Activated CD4-positive, alpha-beta T cell treated with anti-CD3 and anti-CD28 coated beads, Interleukin-2, amount 50 U/mL, for 16 hours (primary cell): ENCODE measurements at places on chromosomes 13 and 19.
A peak's percentile ranks its signal among the peaks of the same experiment; 100 is the strongest.

DNA sequence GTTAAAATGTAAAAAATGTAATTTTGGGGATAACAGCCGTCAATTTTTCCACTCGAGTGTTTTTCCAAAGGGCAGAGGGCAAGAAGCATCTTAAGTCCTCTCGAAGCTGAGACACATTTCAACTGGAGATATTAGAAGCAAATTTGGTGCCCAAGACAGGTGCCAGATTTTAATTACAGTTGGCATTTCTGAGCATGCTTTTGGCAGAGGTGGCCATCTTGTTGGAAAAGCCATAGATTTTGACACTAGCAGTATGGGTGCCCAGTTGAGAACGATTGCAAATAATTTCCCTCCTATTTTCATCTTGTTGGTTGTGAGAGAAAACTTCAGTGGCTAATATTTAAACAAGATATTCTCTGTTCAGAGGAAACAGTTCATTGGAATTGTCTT lies 146.3 kb downstream of the TM9SF2 start:
- DNase-seq = no peak

- no peak for DNase-seq
Observed at GRCh38 chr13:32549788-32550187, 11.2 kb upstream of the N4BP2L2 start.

DNA sequence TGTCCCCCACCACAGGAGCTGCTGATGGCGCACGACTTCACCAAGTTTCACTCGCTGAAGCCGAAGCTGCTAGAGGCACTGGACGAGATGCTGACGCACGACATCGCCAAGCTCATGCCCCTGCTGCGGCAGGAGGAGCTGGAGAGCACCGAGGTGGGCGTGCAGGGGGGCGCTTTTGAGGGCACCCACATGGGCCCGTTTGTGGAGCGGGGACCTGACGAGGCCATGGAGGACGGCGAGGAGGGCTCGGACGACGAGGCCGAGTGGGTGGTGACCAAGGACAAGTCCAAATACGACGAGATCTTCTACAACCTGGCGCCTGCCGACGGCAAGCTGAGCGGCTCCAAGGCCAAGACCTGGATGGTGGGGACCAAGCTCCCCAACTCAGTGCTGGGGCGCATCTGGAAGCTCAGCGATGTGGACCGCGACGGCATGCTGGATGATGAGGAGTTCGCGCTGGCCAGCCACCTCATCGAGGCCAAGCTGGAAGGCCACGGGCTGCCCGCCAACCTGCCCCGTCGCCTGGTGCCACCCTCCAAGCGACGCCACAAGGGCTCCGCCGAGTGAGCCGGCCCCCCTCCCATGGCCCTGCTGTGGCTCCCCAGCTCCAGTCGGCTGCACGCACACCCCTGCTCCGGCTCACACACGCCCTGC lies 4.4 kb upstream of the NOP53 start:
- no peak for DNase-seq

GRCh38 chr19:38033658-38034491 lies 126.9 kb downstream of the SIPA1L3 start:
- no peak for DNase-seq

DNA sequence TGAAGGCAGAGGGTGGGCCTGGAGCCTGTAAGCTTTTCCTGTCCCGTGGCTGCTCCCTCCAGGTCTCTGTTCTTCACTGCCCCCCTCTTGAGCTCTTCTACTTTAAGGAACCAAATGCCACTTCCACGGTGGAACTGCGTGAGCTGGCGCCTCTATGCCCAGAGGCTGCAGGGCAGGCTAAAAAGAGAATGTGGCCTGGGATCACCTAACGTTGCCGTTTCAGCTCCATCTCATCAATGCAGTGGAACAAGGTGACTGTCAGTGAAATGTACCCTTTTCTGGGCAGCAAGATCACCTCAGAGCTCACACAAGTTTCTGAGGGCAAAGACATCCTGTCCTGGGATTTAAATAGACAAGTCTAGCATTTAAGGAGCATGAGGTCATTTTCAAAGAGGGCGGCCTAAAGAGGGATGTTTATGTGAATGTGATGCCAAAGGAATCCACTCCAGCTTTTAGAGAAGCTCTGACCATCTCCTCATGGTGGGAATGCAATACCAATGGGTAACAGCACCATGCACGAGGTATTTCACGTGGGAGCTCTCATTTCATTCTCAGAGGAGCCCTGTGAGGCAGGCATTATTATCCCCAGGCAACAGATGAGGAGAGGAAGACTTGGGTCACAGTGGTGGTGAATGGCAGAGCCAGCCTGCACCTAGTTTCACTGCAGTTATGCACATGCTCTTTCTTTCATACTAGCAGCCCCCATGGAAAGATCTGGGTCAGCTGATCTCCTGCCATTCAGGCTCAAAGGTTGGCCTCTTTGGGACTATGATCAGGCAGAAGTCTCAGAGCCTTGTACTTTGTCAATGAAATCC lies 39.3 kb downstream of the RGCC start:
- DNase-seq = no peak

DNA sequence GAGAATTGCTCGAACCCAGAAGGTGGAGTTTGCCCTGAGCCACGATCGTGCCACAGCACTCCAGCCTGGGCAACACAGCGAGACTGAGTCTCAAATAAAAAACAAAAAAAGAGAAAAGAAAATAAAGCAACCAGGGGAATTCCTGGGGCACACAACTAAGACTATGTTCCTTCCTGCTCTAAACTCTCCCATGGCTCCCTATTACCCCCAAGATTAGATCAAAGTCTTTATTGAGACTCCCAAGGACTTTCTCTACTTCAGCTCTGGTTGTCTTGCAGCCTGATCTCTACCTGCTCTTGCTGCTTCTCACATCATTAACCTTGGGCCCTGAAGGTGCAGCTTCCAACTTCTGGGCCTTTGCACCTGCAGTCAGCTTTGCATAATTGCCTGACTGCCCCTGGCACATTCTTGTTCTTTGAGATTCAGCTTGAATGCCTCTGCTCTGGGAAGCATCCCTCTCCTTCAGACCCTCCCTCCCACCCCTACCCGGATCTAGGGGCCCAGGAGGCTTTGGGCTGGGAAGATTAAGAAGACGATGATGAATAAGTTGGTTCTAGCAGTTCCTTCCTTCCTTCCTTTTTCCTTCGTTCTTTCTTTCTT lies 16.8 kb upstream of the CERS4 start:
- DNase-seq = no peak

GRCh38 chr13:113810640-113811039 lies 51.6 kb downstream of the TMEM255B start:
- DNase-seq = no peak

DNA sequence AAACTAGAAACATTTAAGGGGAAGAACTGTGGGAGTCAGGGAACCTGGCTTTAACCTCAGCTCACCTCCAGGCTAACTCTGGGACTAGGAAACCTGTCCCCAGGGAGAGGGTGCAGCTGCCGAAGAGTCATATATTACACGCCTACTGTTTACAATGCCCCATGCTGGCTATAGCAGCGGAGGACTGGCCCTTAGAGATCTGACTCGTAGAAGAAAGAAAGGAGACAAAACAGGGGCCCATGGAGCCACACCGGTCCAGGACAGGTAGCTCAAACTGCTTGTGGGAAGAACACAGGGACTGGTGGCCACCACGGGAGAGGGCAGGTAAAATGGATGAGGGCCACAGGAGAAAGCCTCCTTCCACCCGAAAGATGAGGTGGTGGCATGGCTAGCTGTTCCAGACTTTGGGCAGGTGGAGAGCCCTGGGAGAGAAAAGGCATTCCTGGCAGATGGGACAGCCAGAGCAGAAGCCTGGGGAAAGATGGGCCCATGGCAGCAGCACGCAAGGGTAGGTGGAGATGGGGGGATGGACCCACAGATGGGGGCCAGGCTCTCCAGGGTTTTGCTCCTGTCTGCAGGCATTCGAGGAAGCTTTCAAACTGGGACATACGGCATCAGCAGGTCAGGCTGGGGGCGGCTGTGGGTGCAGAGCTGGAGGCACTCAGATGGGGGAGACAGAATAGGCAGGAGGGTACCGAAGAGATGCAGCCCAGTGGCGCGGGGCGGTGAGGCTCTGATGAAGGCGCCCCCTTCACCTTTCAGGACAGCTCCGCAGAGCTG lies 69.5 kb downstream of the LATS2 start:
- no peak for DNase-seq

DNA sequence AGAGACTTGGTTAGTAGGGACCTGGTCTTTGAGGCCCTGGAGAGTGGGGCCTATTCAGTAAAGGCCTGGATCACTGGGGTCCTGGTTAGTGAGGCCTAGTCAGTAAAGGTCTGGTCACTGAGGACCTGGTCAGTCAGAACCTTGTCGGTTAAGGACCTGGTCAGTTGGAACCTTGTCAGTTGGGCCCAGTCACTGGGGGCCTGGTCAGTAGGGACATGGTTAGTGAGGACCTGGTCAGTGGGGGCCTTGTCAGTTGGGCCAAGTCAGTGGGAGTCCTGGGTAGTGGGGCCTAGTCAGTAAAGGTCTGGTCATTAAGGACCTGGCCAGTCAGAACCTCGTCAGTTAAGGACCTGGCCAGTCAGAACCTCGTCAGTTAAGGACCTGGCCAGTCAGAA lies 43.2 kb upstream of the TPM4 start:
- no peak for DNase-seq

- DNase-seq = no peak
Observed at GRCh38 chr13:114076329-114077090, 55.9 kb downstream of the RASA3 start.

- DNase-seq = no peak
Observed at GRCh38 chr19:29667387-29667783, 2.1 kb downstream of the PLEKHF1 start.

DNA sequence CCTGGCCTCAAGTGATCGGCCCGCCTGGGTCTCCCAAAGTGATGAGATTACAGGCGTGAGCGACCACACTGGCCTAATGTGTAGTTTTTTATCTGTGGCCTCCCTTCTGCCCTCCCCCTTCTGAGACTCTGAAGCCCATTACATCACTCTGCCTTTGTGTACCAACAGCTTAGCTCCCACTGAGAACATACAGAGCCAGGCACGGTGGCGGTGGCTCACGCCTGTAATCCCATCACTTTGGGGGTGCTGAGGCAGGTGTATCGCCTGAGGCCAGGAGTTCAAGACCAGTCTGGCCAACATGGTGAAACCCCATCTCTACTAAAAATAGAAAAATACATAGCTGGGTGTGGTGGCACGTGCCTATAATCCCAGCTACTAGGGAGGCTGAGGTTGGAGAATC lies 12.6 kb downstream of the NCR1 start:
- DNase-seq = no peak

GRCh38 chr19:37905946-37906868 lies at the start of gene WDR87:
WDR87 (minus strand) TSS chr19:37906594; CDS start chr19:37898239, 8,355 bp downstream.
- peak; percentile 32 for DNase-seq

DNA sequence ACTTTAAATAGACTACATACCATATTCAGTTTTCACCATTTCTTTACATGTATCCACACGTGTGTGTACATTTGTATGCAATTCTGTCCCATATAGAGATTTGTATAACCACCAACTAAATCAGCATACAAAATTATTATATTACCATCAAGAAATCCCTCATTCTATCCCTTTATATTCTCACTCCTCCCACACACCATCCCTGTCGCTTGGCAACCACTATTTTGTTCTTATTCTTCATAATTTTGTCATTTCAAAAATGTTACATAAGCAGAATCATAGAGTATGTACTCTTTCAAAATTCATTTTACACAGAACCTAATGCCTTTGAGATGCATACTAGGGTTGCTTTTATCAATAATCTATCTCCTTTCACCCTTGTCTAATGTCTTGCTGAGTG lies 740.5 kb downstream of the SLITRK5 start:
- no peak for DNase-seq

- DNase-seq = no peak
Observed at GRCh38 chr13:39415008-39415802, 187.8 kb downstream of the LHFPL6 start.

DNA sequence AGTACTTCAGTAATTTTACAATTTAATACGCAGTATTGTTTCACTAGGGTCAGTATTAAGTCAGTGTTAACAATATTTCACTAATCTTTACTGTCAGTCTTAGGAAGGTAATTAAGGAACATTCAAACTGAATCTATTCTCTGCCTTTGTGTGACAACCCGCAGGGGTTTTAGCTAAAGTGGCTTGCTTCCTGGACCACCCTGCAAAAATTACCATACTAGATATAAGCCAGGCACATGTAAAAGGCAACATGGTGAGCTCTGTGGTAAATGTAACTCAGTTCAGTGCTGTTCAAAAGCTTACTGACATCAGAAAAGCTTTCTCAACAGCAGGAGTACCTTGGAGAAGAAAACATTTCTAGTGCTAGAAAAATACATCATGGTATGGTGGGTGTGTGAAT lies 116.7 kb downstream of the FREM2 start:
- no peak for DNase-seq

GRCh38 chr19:5557691-5558090 lies 10.1 kb downstream of the TINCR start:
- no peak for DNase-seq

DNA sequence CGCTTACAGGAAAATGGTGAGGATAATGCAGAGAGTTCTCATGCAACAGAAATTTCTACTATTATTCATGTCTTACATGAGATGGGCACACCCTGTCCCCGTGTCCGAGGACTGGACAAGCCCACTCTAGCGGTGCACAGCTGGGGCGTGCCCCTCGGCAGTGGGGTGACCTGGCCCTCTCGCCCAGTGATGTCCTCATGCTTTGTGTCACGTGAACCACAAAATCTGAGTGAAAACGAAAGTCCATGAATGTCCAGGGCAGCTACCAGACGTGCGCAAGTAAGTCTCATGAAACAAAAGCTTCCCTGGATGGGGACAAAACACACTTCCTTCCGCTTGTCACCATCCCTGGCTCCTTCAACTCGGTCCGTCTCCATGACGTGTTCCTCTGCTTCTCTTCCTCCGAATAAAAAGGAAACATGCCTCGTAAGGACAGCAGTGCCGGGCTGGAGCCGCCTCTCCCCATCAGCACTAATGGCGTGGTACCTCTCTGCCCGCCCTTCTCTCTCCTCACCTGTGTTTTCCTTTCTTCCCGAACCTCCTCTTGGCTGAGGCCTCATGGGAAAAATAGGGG lies 45.6 kb downstream of the ANKRD10 start:
- no peak for DNase-seq

DNA sequence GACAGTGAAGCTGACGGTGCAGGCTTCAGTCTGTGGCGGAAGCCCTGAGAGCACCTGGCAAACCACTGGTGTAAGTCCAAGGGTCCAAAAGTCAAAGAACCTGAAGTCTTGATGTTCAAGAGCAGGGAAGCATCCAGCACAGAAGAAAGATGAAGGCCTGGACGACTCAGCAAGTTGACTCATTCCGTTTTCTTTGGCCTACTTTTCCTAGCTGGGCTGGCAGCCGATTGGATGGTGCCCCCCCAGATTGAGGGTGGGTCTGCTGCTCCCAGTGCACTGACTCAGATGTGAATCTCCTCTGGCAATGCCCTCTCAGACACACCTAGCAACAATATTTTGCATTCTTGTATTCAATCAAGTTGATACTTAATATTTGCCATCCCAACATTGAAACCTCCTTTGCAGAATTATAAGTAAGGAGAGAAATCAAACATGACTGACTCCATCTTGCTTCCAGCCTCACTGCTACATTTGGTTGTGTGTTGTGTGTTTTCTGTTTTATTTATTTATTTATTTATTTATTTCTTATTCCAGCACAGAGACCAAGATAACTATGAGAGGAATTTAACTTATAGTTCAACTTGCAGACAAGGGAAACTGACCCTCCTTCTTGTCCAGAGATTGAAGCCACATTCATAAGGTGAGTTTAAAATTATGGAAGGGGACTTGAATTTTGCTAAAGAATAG lies 32.8 kb downstream of the IGFL2 start:
- no peak for DNase-seq

- no peak for DNase-seq
Observed at GRCh38 chr13:113137691-113138298, 15.2 kb downstream of the F10 start.

- no peak for DNase-seq
Observed at GRCh38 chr19:13160557-13160956, 10.3 kb downstream of the IER2 start.

- DNase-seq = no peak
Observed at GRCh38 chr19:4301590-4302242, 473 bp downstream of the TMIGD2 start.

- DNase-seq = no peak
Observed at GRCh38 chr13:113643593-113643992, 14.4 kb downstream of the ATP4B start.
